SIG-M5 (cell line): ENCODE measurements at places on chromosomes 3 and 15.

GRCh38 chr3:170632780-170633179, 46.9 kb upstream of the SLC7A14 start:
- no peak for DNase-seq

DNA sequence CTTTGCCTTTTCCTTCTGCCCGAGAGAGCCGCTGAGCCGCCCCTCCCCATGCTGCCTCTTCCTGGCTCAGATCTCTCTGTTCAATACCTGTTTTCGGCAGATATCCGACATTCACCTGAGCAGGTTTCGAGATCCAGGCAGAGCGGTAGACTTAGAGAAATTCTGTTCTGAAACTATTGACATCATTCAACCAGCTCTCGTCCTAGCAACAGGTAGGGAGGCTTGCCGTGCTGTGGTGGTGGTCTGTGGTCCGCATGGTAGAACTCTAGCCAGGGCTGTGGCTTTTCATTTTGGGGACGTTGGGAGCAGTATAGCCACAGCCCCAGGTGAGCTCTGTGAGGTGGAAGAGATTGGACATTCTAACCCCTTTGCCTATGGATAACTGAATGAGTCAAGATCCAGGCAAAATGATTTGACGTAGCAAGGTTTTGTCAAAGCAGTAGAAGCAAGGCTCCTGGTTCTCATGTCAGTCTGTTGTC, 810 bp downstream of the TMEM62 start:
- no peak for DNase-seq

- DNase-seq: no peak
Measured at GRCh38 chr3:25910997-25911396, 121.1 kb downstream of the OXSM start.

GRCh38 chr15:80789296-80789695, 10.1 kb downstream of the CEMIP start:
- no peak for DNase-seq

DNA sequence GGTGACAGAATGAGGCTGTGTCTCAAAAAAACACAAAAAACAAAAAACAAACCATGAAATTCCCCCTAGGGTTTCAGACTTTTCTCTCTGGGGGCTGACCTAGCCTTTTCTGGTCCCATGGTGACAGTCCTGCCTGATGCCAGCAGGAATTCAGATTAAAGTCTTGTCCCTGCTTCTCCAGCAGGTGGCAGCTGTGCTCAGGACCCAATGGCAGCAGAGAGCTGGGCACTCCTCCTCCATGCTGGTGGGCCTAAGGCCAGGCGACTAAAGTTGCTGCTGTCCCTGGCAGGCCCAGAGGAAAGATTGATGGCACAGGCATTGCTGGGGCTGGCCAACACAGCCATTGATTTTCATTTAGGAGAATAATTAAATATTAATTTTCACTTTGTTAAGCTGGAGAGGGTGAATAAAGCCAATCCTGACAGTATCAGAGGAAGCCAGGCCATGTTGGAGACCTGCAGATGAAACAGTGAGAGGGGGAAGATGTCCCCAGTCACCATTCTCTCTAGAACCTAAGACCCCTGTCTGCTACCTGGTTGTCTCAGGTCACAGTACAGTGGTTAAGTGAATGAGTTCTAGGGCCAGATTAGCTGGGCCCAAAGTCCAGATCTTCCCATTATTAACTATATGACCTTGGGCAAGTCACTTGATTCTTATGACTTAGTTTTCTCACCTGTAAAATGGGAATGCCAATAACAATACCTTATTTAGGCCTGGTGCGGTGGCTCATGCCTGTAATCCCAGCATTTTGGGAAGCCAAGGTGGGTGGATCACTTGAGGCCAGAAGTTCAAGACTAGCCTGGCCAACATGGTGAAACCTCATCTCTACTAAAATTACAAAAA, 7.1 kb downstream of the CELF6 start:
- no peak for DNase-seq

DNA sequence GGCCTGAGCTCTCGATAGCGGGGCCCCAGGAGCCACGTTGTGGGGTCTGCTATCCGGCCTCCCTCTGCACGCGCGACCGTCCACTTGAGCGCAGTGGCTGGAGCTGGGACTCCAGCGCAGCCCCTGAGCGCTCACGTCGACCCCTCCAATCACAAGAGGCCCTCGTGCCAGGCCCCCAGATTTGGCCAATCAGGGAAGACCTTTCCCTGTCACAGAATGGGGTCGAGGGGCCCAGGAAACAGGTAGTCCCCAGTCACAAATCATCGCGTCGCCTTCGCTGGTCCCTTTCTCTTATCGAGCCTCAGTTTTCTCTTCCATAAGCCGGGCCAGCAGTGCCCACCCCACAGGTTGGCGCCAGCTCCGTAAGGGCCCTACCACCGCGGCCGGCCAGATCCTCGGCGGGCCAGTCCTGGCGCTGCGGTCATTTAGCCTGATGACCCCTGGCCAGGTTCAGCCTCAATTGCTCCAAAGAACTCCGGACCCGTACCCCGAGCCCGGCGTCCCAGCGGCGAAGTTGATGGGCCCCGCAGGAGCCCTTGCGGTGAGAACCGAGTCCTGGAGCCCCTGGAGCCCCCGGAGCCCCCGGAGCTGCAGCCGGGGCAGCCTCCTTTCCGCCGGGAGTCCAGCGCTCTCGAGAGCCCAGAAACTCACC, 435 bp downstream of the ALDH1L1 start:
- DNase-seq: no peak

- DNase-seq: no peak
Measured at GRCh38 chr3:126136428-126137220, 43.8 kb downstream of the ALDH1L1 start.
